ENCODE measurements at places on chromosomes 12 and 14.
A peak's percentile ranks its signal among the peaks of the same experiment; 100 is the strongest.

DNA sequence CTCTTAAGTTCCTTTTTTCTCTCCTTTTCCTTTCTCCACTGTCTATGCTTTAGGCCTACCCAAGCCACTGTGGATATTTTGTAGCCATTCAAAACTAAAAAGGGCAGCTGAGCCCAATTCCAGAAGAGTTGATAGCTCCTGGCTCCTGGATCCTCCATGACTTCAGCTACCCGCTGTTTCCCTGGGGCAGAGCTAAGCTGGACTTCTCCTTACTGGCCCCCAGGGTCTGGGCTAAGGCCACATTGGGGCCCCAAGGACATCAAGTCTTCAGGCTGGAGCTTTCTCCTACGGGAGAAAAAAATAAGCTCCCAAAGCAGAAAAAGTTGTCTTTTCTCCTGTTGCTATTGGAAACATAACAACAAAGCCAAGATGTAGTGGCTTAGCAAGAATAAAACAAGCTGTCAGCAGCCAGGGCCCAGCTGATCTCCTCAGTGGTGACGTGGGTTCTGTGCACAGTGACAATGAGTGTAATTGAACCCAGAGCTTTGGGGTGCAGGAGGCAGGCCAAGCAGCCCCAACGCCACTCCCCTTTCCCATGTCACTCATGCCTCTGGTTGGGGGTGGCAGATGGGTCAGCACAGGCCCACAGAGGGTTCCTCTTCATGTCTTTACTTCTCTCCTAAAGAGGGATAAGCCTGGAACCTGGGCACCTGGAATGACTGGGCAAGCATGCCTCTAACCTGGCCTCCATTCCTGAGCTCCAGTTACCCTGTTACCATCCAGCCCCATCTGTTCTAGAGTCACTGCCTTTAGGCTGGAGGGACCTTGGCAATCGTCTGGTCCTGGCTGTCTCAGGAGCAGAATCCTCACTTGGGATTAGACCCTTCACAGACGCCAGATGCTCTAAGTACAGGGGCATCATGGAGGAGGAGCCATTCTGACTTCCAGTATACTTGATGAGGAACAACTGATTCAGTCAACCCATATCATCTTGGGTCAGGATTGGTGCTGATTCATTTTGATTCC lies 171.2 kb downstream of the ZFP36L1 start:
- DNase-seq, result no peak

DNA sequence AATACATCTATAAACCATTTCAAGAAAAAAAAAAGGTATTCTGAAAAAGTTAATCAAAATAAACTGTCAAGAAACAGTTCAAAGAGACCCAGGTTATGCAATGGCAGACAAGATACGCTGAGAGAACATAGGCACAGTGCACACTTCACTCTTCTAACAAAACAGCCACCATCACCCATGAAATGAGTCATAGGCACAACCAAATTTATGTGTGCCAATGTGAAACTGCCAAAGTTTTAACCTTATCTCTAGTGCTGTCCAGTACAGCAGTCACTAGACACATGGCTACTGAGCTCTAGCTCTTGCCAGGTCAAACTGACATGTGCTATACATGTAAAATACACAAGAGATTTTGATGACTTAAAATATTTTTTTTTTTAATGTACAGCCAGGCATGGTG lies 1.4 kb downstream of the CEP128 start:
- no peak for DNase-seq

DNA sequence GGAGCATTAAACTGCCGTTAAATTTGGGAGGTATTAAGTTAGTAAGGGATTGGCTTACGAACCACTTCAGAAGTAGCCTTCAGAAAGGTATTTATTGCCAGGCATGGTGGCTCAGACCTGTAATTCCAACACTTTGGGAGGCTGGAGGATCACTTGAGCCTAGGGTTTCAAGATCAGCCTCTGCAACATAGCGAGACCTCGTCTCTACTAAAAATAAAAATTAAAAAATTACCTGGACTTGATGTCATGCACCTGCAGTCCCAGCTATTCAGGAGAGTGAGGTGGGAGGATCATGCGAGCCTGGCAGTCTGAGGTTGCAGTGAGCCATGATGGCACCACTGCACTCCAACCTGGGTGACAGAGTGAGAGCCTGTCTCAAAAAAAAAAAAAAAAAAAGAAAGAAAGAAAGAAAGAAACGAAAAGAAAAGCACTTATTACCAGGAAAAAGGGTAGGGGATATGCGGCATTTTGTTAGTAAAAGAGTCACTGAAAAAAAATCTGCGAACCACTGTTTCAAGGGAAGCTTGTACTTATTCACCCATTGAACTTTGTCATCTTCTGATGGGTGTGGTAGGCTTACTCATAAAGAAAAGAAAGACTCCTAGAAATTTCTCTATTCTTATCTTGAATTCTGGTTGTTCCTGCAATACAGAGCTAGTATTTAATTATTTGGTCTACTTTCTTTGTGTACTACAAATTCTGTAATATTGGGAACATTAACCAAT lies 33.6 kb upstream of the PLEKHA5 start:
- DNase-seq, result no peak

- DNase-seq, result no peak
Observed at GRCh38 chr12:11967376-11968047, 103.2 kb upstream of the BCL2L14 start.

GRCh38 chr12:72189266-72189665 lies 82.9 kb upstream of the TRHDE start:
- no peak for DNase-seq

- DNase-seq, result no peak
Observed at GRCh38 chr14:49451938-49452337, 134.2 kb downstream of the RPS29 start.

GRCh38 chr12:80087486-80088213 lies 11.7 kb upstream of the OTOGL start:
- no peak for DNase-seq

- DNase-seq, result no peak
Observed at GRCh38 chr14:35254736-35255135, 37.4 kb upstream of the PSMA6 start.

- DNase-seq, result no peak
Observed at GRCh38 chr12:49104822-49105221, 5.8 kb downstream of the LMBR1L start.

GRCh38 chr12:28171356-28172060 lies 18.7 kb upstream of the CCDC91 start:
- no peak for DNase-seq

- DNase-seq, result no peak
Observed at GRCh38 chr12:120529641-120530417, 871 bp upstream of the COQ5 start.

GRCh38 chr14:98958632-98959031 lies 313.4 kb downstream of the BCL11B start:
- DNase-seq, result no peak

DNA sequence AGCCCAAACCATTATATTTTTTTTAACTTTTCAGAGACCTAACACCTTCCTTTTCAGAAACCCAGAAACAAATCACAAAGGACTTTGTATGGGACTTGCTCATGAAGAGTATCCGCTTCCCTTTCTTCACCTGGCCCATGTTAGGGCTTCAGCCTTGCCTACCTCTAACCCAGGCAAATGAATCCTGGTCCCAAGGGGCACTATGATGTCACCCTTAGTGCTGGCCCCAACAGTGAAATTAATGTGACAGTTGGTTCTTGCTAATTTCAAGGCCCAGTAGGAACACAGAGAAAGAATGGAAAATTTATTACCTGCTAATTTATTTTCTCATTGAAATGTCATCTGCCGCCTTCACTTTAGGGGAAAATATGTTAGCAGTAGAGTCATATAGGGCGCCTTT lies 179.8 kb upstream of the NRXN3 start:
- no peak for DNase-seq

- DNase-seq, result peak; percentile 22
Observed at GRCh38 chr14:55129428-55130195, 560 bp downstream of the LGALS3 start.

- peak; percentile 54 for DNase-seq
Observed at GRCh38 chr12:62192180-62192902, 67.9 kb upstream of the USP15 start.

- DNase-seq, result peak; percentile 59
Observed at GRCh38 chr14:65287264-65288131, 125.0 kb upstream of the FUT8 start.

GRCh38 chr12:18261273-18261672 lies at the start of gene PIK3C2G:
Gene PIK3C2G, plus strand, starts transcription at chr12:18261518. Its CDS starts 20,564 bp downstream, at chr12:18282082.
- no peak for DNase-seq

DNA sequence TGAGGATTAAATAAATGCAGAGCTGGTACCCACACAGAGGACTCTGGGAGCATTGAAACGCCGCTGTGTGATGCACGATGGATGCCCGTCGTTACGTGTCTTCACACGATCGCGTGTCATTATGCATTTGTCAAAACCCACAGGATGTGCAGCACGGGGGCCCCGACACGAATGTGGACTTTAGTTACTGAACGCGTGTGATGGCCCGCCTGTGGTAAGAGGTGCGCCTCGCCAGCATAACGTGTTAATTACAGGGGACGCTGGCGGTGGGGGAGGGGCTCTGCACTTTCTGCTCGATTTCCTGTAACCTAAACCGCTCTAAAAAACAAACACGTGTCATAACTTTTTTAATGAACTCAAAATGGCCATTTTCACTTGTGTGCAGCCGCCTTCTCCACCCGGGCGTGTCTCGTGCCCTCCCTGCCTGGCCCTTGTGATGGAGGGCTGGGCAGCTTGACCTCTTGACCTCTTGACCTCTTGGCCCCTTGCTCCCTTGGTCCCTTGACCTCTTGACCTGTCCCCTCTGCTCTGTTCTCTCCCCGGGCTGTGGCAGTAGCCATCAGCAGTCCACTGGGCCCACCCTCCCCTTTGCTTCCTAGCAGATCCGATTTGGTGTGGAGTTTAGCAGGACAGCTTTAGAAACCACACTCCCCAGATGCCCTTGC lies 33.7 kb upstream of the GALNT9 start:
- no peak for DNase-seq

DNA sequence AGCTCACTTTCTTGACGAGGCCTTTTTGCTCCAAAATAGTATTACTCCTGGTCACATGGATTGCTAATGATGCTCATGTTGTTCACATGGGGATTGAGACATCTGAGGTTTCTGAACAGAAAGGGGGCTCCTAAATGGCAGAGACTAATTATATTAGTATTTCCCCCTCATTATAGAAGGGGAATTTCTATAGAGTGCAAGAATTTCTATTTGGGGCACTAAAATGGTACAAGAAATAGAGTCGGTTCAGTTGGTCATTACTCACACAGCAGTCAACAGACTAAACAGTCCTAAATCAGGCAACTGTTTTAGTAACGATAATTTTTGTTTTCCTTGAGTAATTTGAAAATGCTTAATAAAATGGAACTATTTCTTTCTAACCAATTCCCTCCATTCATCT lies 108.9 kb downstream of the DACT1 start:
- DNase-seq, result no peak

GRCh38 chr14:105472486-105472991 lies 2.1 kb upstream of the CRIP2 start:
- no peak for DNase-seq

DNA sequence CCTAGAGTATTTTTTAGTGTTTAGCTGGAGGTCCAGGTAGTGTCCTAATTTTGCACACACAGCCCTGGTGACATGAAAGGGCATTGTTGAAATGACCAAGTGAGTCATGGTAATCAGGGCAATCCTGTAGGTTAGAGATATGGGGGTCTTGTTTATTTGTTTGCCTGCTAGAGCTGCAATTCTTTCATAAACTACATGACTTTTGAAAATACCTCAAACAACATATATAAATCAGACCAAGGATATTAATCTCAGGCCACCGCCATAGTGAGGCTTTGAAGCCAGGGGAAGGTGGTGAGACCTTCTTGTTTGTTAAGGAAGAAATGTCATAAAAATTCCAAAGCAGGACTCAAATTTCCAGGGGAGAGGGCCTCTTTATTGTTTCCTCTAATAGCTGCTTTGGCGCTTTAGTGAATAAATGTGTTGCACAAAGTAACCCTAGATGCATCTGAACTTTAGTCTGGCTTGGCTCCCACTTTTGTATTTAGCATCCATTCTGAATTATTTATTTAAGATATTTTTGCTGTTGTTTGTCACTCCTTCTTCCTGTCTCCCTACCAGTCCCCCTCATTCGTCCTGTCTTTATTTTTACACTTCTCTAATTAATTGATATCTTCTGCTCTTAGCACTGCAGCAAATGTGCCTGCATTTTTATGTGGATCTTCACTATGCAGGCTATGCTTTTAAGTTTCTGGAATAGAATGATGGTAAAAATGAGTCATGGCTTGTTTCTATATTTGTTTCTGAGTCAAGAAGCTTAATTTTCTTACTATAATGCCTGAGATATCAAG lies 430.3 kb downstream of the RAD51B start:
- no peak for DNase-seq

DNA sequence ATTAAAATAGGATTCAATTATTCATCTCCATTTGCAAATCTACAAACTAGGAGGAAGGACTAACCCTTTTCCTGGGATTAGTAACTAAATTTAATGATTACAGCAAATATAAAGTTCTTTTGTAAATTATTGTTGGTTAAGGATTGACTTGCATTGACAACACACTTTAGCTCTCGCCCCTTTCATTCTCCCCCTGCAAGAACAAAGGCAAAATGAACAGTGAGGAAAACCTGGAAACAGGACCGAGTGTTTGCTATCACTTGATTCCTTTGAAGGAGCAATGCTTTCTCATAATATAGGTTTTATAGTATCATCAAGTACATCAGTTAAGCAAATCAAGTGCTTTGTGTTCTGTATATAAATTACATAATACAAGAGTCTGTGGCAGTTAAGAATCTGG lies 7.4 kb upstream of the COX16 start:
- DNase-seq, result no peak

DNA sequence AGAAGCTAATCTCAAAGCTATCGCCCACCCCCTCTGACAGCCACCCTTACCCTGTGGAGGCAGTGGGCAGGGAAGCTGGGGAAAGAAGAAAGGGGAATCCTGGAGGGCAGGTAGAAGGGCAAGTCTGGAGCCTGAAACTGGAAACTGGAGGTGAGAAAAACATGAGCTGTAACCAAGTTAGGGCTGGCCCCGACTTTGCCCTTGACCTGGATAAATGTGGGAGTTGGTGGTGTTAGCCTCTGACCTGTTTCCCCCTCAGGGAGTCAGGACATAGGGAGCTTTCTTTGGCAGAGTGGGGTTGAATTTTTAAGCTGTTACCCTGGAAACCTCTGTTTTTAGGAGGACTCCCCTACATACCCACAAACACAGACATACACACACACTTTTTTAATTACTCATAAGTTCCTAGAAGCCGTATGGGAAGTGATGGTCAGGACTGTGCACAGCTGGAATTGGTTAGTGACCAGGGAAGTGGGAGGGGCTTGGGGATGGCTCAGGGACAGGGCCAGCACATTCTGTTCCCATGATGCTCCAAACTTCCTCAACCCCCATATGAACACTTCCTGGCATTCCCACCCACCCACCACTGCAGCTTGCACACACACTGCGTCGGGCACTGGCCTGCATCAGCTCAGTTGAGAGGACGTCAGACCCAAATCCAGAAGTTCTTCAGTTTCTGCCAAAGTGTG lies 5.0 kb upstream of the MMP19 start:
- DNase-seq, result no peak

DNA sequence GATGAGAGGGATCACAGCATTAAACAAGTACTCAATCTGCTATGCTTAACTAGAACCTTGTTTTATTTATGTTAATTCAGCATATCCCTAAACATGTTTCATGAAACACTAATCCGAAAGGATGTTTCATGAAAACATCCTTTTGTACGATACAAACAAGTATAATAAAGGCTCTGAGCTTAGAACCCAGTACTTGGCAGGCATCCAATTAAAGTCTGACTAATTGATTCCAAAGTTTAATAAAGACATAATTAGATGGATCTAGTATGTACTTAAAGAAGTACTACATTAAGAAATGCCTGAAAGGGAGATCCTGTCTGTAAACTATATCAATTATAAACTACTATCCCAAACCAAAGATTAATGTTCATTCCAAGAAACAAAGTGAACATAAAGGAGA lies 51.8 kb downstream of the SCAF11 start:
- no peak for DNase-seq

Data from memory B cell (primary cell).